ENCODE measurements at places on chromosomes 3 and 15.
A peak's percentile ranks its signal among the peaks of the same experiment; 100 is the strongest.

- peak; percentile 38 for DNase-seq
Measured at GRCh38 chr3:5187920-5188418, 462 bp downstream of the EDEM1 start.

DNA sequence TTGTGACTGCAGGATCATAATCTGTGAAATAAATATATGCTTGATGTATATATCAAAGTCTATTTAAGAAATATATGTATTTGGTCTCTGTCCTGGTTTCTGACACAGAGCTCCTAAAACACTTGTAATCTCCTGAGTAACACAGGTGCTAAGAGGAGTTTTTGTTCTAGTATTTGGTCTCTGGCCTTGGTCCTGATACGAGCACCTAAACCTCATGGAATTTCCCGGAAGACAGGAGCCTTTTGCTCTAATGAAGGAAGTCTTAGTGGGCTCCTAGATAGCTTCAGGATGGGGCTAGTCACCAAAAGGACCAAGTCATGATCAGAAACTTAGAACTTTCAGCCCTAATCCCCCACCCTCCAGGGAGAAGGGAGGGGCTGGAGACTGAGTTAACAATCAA is 19.2 kb upstream of the MUSTN1 start:
- DNase-seq, result no peak

GRCh38 chr15:64122936-64123351 is 27.2 kb downstream of the SNX1 start:
- no peak for DNase-seq

- DNase-seq, result no peak
Measured at GRCh38 chr3:116399701-116400226, 45.5 kb downstream of the LSAMP start.

DNA sequence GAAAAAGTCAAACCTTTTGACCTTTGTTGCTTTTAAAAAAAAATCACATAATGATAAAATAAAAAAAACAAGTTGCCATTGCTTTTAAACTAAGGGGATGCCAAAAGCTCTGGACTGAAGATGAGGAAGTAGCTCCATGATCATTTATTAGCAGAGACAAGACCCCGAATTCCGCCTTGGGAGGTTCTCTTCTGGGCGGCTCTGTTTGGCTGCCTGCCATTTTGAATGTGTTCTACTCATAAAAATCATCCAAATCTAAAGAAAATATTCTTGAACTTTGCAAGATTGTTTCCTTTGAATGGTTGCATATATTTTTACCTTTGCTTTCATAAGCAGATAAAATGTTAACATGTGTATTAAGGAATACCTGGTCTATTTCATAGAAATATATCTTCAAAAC is 63.8 kb downstream of the NCEH1 start:
- no peak for DNase-seq

DNA sequence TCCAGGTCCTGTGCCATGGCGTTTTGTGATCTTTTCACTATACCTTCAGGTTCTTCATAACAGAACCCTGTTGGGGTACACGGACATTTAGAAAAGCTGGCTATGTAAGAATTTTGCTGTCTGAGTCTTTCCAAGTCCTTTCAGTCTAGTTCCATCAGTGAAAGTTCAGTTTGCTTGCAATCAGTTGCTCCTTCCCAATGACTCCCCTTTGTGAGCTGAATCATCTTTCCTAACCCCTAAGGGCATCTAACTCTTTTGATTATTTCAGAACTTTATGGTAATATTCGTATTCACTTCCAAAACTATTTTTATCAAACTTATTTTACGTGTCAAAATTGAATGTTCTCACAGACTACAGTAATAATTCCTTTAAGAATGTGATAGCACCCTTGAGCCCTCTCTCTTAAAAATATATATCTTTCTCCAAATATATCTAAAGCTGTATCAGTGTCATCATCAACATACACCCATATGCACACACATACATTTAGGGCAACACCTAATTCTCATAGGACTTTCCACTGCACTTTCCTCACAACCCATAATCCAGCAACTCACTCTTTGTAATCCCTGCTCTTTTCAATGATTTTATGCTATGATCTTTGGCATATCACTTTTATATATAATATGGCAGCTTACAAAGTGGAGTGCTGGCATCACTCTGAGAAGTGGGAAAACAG is 263.7 kb downstream of the GBE1 start:
- no peak for DNase-seq

GRCh38 chr3:188507244-188507720 is 353.3 kb downstream of the LPP start:
- DNase-seq, result no peak

DNA sequence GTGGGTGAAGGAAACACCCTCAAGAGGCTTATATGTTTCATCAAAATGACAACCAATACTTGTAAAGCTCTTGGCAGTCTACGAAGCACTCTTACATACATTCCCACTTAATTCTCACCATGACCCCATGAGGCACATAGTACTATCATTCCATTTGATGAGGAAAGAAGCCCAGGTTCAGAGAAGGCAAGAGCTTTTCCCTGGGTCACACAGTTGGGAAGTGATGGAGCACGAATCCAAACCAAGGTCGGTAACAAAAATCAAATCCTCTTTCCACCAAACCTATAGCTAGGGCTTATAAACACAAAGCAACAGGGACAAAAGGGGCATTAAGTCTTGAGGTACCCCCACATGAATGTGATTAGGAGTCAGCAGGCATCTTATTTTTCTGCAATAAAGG is 187.1 kb downstream of the UACA start:
- no peak for DNase-seq

- no peak for DNase-seq
Measured at GRCh38 chr3:16471897-16472296, 41.6 kb downstream of the RFTN1 start.

DNA sequence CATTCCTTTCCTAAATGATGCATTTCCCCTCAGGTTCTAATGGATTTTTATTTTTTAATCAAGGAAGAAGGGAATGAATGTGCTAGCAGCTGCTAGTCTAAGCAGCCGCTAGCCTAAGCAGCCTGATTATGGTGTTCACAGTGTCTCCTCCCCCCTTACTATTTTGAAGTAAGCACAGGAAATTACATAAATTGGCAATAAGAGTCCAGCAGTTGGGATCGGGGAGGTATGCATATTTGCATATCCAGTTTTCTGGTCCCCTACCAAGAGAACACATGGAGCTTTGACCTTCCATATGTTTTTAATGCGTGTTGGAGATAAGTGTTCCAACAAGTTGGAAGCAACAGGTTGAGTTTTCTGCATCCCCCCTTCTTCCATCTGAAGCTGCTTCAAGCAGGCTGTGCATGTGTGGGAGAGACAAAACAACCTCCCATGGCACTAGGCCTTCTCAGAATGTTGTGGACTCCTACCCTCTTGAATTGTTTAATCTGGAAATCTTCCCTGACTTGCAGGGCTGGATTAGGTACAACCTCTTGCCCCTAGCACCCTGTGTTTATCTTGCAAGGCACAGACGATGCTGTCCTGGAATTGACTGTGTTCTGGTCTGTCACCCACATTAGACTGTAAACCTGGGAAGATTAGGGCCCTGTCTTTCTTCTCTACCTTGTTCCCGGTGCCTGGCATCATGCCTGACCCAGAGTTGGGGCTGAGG is 124.8 kb upstream of the LRIG1 start:
- no peak for DNase-seq

DNA sequence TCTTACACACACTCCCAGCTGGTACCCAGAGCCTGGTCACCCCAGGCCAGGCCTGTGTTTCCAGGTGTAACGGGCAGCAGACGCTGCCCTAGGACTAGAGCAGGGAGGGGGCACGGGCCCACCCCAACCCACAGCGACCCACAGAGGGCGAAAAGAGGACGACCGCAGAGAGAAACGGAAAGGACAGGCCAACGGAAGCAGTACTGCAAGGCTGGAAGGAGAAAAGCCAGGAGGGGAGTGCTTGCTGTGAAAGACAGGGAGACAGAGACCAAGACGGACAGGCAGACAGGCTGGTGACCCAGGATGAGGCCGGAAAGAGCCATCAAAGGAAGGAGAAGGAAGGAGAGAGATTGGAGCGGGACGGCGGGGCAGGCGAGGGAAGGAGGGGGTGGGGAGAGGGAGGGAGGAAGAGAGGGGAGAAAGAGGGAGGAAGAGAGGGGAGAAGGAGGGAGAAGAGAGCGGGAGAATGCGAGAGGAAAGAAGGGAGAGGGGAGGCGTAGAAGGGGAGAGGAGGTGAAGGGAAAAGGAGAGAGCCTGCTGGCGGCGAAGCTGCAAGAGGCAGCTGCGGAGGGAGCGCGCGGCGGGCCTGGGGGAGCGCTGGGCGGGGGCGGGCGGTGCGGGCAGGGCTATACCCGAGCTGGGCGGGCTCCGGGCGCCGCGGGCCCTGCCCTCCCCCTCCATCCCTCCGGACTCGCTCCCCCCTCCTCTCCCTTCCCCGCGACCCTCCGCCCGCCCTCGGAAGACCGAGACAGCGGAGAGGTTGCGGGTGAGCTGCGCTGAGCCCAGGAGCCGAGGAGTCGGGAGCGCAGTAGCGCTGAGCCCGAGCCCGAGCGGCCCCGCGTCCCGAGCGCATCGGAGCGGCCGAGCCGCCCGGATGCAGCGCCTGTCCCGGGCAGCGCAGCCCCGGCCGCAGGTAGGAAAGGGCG is at the start of gene SLC6A1:
Gene SLC6A1, plus strand, starts transcription at position 732 of the 926 bp plus-strand sequence. CDS start 24,464 bp downstream, outside the sequence.
- DNase-seq, result no peak

DNA sequence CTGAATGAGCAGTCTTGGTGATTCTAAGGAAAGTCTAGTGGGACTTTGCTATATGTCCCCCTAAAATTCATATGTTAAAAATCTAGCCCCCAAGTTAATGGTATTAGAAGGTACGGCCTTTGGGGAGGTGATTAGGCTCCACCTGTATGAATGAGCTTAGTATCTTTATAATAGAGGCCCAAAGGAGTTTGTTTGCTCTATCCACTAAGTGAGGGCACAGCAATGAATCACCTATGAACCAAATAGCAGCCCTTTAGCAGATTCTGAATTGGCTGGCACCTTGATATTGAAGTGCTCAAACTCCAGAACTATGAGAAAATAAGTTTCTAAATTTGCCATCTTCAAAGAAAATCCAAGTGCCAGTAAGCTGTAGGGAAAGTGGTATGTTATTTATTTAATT is 187.9 kb downstream of the SUCNR1 start:
- DNase-seq, result no peak

GRCh38 chr3:156010829-156011228 is 109.5 kb upstream of the KCNAB1 start:
- no peak for DNase-seq

GRCh38 chr15:51307325-51307724 is 31.1 kb downstream of the CYP19A1 start:
- no peak for DNase-seq

DNA sequence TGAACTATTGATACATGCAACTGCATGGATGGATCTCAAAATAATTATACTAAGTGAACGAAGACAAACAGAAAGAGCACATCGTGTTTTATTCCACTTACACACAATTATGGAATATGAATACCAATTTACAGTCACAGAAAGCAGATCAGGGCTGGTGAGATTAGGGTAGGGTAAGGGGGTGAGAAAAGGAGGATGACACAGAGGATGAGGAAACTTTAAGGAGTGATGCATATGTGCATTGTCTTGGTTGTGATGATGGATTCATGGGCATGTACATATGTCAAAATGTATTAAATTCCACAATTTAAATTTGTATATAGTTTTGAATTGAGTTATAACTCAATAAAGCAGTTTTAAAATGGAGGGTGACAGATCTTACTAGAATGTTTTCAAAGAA is 548.9 kb downstream of the PYDC2 start:
- no peak for DNase-seq

DNA sequence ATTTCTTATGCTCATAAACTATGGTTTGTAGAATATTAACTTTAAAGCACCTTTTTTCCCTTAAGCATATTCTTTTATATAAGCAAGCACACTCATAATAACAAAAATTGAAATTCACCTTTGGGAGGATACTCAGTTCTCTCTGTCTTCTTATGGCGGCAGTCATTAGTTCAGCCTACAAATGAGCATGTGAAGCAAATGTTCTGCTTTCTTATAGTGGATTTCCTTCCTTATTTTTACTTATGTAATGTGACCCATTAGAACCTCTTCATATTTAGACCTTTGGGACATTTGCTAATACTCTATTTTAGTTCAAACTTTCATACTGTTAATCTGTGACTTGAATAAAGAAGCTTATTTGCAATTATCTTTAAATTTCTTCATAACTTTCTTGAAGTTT is at the start of gene P2RY13:
Gene P2RY13, minus strand, starts transcription at position 187 of the 400 bp plus-strand sequence. Its CDS starts 21 bp downstream, at position 166.
- DNase-seq, result no peak

GRCh38 chr3:17233398-17233800 is 348.6 kb downstream of the PLCL2 start:
- DNase-seq, result peak; percentile 19

DNA sequence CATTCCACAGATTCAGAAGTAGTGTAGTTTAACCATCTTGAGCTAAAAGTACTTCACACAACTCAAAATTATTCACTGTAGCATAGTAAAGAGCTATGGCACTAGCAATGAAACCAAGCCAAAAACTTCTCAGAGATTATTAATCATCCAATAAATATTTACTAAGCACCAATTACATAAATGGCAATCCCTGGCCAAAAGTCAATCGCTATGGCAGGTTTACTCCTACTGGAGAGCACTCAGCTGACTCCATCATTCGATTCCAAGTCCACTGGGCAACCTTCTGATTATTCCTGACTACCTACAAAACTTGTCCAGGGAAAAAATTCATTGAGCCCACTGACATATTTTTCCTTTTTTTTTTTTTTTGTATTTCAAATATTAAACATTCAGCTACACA is 23.9 kb downstream of the ATP13A3 start:
- no peak for DNase-seq
